ENCODE measurements at places on chromosomes 13 and 19.
A peak's percentile ranks its signal among the peaks of the same experiment; 100 is the strongest.

DNA sequence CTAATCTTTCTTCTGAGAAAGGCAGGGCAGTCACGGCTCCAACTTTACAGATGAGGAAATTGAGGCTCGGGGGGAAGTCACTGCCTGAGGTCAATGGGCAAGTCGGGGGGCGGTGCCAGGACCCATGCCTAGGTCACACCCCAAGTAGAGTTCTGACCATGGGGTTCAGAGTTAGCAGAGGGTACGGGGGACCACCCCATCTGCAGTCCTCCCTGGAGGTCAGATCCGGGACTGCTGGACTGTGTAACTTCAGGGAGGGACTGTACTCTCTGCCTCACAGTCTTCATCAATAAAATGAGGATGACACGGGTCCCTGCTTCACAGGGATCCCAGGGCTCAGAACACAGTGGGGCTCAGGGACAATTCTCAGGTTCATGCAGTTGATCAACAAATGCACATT lies 7.7 kb downstream of the SLC5A5 start:
- no peak for DNase-seq

GRCh38 chr19:49425922-49426592 lies 869 bp downstream of the GFY start:
- DNase-seq, result no peak

- peak; percentile 34 for DNase-seq
These were observed 581 bp downstream of the CALR start for GRCh38 chr19:12938779-12939601.

DNA sequence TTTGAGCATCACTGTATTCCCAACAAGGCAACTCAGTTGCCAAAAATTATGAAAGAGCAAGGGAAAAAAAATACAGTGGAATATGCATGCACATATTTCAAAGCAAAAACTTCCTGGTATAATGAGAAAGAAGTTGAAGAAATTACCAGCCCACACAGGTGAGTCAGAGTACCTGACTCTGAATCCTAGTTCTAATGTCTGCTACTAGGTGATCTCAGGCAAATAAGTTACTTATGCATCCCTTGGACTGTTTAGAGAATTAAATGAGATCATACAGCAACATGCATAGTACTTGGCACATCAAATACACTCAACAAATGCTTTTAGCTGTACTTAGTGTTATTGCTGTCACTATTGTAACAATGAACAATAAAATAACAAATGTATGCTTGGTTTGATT lies 144.9 kb downstream of the MIPEP start:
- DNase-seq, result no peak

DNA sequence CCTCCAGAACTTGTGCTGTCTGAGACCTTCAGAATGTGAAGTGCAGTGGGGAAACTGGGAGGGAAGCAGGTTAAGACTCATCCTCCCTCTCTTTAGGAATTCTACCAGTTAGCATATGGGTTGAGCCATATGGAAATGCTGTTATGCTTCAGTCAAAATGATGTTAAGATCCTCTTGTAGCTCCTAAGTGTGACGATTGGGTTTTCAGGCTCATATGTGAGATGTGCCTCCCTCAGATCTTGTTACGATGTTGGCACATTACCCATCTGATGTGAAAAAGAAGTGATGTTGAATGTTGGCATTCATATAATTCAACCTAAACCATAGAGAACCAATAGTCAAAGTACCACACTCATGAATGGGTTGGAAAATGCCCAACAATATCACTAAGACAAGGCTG lies 67.8 kb upstream of the IPO5 start:
- DNase-seq, result no peak
